NCI-H2029 treated with DMSO at 0.1 percent for 48 hours (cell line): ENCODE measurements at places on chromosomes 11 and 22.

- no peak for DNase-seq
Measured at GRCh38 chr11:124898711-124899110, 1.0 kb upstream of the ROBO4 start.

DNA sequence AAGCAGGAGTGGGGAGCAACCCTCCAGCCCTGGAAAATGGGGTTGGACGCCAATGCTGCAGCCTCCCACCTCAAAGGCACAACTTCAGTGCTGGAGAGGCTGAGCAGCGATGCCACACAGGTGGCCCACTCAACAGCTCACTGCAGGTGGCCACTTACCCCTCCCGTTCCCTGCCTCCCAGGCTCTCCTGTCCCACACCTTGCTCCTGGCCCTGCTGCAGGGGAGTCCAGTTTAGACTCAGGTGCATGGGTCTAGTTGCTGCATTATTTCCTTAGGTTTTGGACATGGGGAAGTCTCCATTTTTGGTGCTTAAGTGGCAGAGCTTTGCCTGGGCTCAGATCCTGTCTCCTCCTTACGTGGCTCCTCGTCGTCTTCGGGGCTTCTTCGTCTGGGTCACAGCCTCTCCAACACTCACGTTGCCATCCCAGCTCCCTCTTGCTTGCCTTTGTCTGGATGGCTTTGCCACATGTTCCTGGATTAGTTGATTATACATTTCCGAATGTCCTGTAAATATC is 898.3 kb downstream of the BRD1 start:
- DNase-seq, result no peak

DNA sequence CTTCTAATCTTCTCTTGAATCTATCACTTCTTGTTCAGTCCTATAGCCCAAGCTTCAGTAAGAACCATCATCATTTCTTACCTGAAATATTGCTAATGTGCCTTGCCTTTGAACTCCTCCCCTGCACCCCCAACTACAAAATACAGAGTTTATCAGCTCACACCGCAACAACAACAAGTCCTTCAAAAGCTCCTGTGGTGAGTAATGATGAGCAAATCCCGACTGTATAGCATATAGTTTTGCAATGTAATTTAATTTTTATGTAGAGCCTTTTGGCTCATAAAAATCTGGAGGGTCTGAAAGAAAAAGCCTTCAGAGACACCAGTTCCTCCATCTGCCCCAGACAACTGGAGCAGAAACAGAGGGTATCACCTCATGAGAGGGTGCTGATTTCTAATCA is 124.7 kb downstream of the ARHGAP32 start:
- no peak for DNase-seq

GRCh38 chr22:26476705-26477340 is 6.8 kb downstream of the HPS4 start:
- DNase-seq, result no peak

GRCh38 chr11:11045156-11045930 is 187.5 kb upstream of the ZBED5 start:
- no peak for DNase-seq

DNA sequence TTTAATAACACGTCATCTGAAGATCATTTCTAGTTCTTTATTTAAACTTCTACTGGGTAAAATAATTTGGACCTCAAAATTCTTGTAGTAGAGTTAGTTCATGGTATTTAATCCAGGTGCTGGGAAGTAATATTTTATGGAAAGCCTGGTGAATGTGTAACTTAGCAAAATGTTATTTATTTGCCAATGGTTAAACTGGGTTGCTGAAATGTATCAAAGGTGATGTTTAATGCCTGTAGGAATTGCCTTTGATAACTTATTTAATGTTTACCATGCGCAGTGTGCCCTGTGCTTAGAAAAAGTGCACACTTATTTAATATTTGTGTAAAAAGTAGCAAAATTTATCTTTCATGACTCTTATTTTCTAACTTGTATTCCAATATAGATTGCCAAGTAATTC is 11.2 kb downstream of the OR5M11 start:
- DNase-seq, result no peak

GRCh38 chr11:42012271-42012670 is 552.8 kb upstream of the LRRC4C start:
- no peak for DNase-seq

DNA sequence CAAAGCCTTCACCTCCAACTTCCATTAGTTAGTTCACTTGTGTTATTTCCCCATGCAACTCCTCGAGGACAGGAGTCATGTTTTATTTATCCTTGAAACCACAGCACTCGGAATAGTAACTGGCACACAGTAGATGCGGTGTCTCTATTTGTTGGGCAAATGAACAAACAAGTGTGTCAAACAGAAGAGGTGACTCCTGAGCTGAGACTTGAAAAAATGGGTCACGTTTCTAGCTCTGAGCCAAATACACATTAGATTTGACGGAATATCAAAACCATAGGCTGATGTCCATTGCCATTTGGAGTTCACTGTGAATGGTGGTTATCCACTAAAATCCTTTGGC is 68.9 kb downstream of the C11orf91 start:
- DNase-seq, result peak; percentile 22

GRCh38 chr22:49838771-49839717 is 11.4 kb upstream of the BRD1 start:
- DNase-seq, result no peak

GRCh38 chr11:120197251-120197891 is 13.5 kb upstream of the OAF start:
- DNase-seq, result no peak

- DNase-seq, result no peak
Measured at GRCh38 chr22:17950651-17951214, 73.6 kb downstream of the MICAL3 start.

- peak; percentile 100 for DNase-seq
Measured at GRCh38 chr11:65615229-65615949, at the start of gene PCNX3. PCNX3 (plus strand) TSS chr11:65615776; CDS start chr11:65616312, 536 bp downstream.
